ENCODE measurements at places on chromosomes 4 and X. TPM values are rescaled to one million over a fixed set of nuclear protein-coding genes. Genes with fewer than 3 reads are reported as not detected.
A peak's percentile ranks its signal among the peaks of the same experiment; 100 is the strongest.

- no peak for DNase-seq
Observed at GRCh38 chr4:78332976-78333375, 218.6 kb upstream of the ANXA3 start.

DNA sequence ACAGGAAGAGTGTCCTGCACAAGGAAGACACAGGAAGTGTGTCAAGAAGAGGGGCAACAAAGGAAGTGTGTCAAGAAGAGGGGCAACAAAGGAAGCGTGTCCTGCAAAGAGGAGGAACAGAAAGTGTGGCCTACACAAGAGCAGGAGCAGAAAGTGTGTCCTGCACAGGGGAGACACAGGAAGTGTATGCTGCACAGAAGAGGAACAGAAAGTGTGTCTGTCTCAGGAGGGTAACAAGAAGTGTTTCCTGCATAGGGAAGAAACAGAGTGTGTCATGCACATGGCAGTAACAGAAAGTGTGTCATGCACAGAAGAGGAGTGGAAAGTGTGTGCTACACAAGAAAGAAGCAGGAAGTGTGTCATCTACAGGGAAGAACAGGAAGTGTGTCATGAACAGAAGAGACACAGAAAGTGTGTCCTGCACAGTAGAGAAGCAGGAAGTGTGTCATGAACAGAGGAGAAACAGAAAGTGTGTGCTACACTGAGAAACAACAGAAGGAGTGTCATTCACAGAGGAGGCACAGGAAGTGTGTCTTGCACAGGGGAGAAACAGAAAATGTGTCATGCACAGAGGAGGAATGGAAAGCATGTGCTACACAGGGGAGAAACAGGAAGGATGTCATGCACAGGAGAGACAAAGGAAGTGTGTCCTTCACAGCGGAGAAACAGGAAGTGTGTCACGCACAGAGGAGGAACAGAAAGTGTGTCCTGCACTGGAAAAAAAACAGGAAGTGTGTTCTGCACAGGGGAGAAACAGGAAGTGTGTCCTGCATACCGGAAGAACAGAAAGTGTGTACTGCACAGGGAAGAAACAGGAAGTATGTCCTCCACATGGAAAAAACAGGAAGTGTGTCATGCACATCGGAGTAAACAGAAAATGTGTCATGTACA, 526.4 kb upstream of the PRKX start:
- no peak for DNase-seq

Gene UGT2B17
- 0.38 TPM for total RNA-seq

- no peak for DNase-seq
Observed at GRCh38 chr4:47519239-47519883, 34.3 kb downstream of the ATP10D start.

- peak; percentile 61 for DNase-seq
Observed at GRCh38 chr4:183541010-183541751, 36.3 kb downstream of the ING2 start.

- DNase-seq, result no peak
Observed at GRCh38 chr4:143539670-143540023, 26.1 kb downstream of the SMARCA5 start.

- no peak for DNase-seq
Observed at GRCh38 chrX:35880601-35881000, 38.9 kb upstream of the CFAP47 start.

DNA sequence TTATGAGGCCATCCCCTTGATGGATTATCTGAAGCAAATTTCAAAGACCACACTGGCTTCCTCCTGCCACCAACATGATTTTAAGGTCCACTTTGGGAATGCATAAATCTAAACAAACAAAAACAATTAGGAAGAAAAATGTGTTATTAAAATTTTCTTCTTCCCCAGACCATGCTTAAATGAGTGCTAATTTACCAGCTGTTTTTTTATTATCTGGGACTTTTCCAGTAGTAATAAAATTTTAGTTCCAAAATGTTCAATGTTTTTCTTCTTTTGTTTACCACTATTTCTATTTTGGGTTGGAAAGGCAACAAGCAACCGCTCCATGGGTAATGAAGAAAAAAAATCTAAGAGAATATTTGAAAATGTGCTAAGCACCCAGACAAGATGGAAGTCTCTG, 62.3 kb downstream of the POLR2B start:
- no peak for DNase-seq

GRCh38 chr4:145276050-145276449, 95.7 kb upstream of the OTUD4 start:
- DNase-seq, result no peak

GRCh38 chr4:123327346-123327745, 69.2 kb upstream of the SPRY1 start:
- no peak for DNase-seq

DNA sequence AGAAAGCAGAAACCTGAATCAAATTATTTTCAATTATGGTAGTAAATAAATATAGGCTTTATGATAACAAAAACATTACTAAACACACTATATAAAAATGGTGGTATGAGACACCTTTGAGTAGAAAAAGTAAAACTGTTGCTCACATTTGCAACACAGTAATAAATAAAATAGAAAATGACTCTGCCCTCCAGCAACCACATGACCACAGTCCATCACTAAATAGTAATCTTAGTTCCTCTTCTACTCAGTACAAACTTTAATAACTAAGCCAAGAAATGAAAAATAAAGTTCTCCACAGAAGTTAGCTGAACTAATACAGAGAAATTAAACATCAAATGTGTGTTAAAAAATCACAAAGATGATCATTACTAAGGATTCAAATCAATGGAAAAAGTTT, 108.5 kb downstream of the ADGRA3 start:
- no peak for DNase-seq

- no peak for DNase-seq
Observed at GRCh38 chr4:104574371-104574770, 79.7 kb upstream of the CXXC4 start.

DNA sequence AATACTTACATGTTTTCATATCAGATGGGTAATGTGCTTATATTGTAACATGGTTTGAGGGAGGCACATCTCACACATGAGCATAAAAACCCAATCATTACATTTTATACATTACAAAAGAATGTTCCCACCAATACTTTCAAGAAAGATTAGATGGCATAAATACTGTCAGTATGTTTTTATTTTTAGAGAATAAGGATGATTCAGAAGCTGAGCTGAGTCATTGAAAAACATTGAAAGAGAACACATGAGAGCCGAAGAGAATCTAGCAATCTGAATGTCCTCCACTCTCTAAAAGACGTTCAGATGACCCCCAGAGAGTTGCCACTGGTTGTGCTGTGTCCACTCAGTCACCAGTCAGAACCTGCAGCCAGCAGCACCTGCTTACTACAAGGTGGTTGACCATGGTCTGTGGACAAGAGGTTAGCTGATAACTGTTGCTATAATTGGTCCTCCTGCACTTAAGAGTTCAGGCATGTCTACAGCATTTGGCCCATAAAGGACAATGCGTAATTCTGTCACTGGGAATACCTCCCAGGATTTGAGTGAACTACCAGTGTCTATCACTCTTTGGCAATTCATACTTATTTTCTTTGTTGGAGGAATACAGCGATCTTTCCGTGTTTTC, 382.2 kb upstream of the IGFBP7 start:
- DNase-seq, result no peak

DNA sequence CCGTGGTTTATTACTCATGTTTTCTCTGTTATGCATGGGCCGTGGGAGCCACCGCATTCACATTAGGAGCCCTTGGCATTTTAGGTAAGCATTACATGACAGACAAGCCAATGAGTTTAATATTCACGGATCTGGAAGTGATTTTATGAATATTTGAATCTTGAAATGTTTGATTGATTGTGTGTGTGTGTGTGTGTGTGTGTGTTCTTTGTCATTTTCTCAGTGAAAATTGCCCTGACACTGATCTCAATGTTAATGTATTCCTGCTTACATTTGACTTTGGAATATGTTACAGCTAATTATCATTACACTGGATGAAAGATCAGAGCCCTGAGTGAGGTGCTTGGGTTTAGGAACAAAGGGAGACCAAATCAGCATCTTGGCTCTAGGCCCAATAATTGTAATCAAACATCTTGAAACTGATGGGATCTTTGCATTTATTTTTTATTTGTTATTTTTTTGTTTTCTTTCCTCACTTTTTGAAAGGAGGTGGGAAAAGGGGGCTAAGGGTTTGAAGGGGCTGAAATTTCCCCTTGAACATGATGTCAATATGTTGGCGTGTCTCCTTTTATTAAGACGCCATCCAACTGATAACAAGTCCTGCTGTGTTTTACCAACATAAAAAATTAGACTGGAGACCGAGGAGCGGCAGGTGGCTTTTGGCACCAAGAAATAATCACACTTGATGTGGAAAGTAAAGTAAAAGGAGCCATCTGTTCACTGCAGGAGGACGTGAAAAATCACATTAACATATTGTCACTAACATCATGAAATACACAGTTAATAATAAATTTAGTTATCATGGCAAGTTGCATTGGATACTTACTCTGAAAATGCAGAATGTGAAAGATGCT, 5.2 kb upstream of the GK2 start:
- no peak for DNase-seq

DNA sequence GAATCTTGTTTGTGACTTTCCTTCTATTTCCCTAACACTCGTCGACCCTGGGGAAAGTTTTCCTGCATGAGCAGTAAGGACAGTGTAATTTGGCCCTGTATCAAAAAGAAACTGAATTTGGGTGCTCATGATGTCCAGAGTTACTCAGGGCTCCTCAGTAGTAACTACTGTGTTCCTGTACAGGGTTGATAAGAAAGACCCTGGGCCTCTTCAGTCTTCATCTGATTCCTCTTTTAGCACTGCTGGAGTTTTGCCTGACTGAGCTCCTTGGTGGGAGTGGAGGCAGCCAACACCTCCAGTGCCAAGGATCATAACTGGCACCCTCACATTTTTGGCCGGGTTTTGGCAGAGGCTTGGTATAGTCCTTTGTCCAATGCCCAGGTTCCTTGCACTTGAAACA, 7.1 kb upstream of the AREG start:
- no peak for DNase-seq

- no peak for DNase-seq
Observed at GRCh38 chrX:19373351-19373891, 29.7 kb downstream of the PDHA1 start.

DNA sequence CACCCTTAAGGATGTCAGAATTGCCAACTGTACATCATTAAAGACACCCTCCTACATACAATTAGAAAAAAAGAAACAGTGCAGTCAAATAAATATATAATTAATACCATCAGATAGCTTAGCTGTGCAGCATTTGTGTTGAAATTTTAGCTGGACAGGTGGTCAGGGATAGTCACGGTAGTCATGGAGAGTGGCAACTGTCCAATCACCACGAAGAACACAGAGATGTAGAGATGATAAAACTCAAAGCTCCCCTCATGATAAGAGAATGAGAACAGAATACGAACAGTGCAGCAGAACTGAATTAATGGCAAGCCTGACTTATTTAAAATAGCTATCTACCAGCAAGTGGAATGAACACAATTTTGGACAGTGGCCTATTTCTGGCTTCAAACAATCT, 27.2 kb downstream of the SLC39A8 start:
- DNase-seq, result no peak

Gene UGT2B7
- 161 TPM for total RNA-seq

- DNase-seq, result no peak
Observed at GRCh38 chr4:76066546-76066945, 8.0 kb upstream of the ART3 start.

- DNase-seq, result no peak
Observed at GRCh38 chrX:4484266-4484665, 770.8 kb upstream of the PRKX start.

Gene SLC7A11
- total RNA-seq, result 2.6 TPM

DNA sequence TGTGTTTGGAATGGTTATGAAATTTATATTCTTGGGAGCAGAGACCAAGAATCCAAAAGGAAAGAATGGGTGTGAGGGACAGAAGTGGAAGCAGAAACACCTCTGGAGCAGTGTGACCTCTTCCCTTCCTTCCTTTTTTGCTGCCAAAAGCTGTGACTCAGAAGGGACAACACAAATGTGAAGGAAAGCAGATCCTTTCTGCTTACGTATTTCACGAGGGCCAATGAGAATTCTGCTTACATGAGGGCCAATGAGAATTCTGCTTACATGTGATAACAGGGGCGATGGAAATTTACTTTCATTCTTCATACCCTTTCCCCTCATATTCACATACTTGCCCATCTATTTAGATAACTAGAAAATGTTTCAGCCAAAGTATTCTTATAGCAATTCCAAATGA, 404.6 kb downstream of the PRDM5 start:
- peak; percentile 67 for DNase-seq

DNA sequence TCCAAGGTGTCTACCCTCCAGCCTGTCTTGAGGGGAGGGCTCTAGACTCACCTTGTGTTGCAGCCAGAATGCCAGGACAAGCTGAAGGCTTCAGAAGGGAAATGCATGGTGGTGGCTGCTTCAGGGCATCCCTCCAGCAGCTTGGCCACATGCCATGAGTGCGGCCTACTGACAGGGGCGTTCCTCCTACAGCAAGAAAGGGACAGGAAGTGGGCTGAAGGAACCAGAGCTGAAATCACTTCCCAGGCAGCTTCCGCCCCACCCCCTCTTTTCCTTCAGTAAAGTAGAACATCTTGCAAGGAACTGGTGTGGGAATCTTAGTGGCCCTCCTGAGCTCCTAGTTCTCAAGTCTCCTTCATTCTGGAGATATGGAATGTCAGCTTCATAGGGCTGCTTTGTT, 167.5 kb upstream of the DGKK start:
- DNase-seq, result no peak

DNA sequence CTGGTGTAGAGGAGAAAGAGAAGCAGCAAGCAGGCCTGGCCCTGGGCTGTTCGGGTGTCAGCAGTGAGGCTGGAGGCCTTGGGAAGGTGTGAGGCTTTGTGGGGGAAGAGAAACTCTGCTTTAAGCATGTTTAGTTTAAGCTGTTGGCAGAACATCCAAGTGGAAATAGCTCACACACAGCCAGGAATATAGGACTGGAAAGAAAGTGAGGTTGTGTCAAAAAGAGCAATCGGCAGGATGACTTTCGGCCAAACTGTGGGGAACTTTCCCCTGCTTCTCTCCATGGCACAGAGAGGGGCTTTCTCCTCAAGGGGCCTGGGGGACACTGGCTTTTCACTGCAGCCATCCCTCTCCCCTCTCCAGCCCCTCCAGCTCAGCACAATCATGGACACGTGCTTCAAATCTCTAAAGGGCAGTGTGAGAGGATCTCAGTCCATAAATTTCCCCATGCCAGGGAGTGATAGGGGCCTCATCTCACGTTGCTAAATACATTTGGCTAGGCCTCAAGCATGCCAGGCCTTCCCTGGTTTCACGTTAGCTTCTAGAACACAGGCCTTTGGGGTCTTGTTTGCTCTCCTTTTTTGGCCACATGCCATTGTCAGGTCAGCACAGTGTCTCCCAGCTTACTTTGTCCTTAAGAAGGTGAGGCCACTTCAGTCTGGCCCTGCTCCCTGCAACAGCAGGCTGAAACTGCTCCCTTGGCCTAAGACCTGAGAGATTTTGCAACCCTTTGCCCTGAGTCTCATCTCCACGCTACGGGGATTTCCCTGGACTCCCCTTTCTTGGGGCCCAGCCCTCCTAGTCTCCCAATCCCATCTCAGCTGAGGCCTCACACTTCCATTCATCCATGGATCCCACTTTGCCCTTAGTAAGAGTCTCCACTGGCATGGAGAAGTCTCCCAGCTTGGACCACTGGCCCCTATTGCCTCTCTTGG, 8.3 kb upstream of the CITED1 start:
- no peak for DNase-seq

- DNase-seq, result no peak
Observed at GRCh38 chr4:110075083-110075738, 123.2 kb downstream of the ELOVL6 start.

- DNase-seq, result no peak
Observed at GRCh38 chr4:114005569-114006442, 26.4 kb upstream of the ARSJ start.
